Fibroblast of upper back skin (primary cell): ENCODE measurements at places on chromosomes 12 and 14.

DNA sequence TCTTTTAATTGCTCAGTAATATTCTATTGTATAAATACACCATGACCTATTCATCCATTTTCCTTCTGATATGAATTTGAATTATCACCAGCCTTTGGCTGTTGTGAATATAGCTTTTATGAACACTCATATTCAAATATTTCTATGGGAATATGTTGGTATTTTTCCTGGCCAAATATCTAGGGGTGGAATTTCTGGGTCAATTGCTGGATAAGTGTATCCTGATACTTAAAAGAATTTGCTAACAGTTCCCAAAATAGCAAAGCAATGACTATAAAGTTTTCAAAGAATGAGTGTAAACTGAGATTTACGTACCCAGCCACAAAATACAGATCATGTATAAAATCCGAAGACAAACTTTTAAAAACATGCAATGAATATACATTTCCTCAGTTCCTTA, 148.7 kb upstream of the CLEC14A start:
- DNase-seq, result peak; percentile 89

- no peak for DNase-seq
Measured at GRCh38 chr14:65618996-65619395, 206.5 kb downstream of the FUT8 start.

DNA sequence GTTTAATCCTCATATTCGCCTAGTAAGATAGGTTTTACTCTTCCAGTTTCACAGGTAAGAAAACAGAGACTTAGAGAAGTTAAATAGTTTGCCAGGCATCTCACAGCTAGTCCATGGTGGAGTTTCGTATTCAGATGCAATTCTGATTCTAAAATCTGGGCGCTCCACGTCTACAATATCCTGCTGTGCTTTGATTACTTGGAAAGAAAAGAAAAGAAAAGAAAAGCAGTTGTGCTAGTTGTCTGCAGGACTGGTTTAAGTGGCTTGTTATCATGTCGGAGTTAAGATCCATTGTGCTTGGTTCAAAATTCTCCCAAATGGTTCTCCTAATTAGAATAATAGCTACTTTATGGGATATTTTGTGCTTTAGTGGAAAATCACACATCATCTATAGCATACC, 18.6 kb downstream of the AKAP3 start:
- DNase-seq, result no peak

GRCh38 chr12:48865281-48866051, at the start of gene RND1:
Gene RND1, minus strand, starts transcription at chr12:48865870. Its CDS starts 103 bp downstream, at chr12:48865767.
- DNase-seq, result peak; percentile 92

DNA sequence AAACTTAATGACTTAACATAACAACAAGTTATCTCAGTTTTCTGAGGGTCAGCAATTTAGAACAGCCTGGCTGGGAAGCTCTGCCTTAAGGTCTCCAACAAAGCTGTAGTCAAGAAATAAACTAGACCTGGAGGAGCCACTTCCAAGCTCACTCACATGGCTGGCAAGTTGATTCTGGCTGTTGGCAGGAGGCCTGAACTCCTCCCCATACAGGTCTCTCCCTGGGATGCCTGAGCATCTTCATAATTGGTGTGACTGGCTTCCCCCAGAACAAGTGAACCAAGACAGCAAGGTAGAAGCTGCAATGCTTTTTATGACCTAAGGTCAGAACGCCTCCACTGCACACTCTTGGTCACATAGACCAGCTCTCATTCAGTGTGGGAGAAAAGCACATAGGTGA, 128.3 kb downstream of the SAMD4A start:
- no peak for DNase-seq

DNA sequence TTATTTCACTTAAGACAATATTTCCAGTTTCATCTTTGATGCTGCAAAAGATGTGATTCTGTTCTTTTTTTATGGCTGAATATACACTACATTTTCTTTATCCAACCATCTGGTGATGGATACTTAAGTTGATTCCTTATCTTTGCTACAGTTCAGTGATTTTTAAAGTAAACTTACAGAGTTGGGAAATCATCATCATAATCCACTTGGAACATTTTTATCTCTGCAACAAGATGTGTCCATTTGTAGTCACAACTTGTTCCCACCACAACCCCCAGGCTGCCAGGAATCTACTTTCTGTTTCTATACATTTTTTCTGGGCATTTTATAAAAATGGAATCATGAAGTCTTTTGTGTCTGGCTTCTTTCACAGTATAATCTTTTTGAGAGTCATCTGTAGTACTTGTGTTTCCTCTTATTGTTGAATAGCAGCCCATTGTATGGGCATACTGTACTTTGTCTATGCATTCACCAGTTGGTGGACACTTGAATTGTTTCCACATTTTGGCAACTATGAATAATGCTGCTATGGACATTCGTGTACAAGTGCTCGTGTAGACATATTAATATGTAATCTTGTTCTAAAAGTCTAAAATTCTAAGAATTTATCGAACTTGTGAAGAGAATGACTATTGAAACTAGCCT, 212.5 kb upstream of the DDHD1 start:
- DNase-seq, result peak; percentile 49

- no peak for DNase-seq
Measured at GRCh38 chr12:56678852-56679251, 9.2 kb downstream of the PTGES3 start.

DNA sequence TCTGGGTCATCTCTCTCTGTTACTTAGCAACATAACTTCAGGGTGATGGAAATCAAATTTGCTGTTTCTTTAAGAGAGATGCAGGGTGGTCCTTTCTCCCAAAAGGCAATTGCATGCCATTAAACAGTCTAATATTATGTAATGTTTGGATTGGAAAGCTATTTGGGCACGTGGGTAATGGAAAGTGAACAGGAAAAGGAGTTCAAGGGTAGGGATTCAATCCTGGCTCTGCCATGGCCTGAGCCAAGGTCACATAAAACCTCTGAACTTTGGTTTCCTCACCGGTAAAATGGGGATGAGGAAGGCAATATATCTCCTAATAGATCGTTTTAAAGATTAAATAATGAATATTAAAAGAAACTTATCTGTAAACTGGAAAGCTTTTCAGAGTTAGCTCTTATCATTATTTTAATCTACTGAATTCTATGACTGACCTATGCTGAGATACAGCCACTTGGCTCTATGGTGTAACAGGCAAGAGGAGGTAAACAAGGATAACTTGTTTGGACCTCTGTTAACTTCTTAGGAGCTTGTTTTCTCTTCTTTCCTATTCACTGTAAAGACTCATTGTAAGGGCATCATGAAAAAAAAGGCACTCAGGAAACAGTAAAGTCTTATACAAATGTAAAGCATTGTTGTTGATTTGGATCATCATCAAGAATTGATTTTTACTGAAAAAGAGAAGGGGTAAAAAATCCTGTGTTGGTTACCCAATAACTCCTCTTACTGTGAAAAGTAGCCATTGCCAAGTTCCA, 55.7 kb upstream of the OVCH1 start:
- no peak for DNase-seq

DNA sequence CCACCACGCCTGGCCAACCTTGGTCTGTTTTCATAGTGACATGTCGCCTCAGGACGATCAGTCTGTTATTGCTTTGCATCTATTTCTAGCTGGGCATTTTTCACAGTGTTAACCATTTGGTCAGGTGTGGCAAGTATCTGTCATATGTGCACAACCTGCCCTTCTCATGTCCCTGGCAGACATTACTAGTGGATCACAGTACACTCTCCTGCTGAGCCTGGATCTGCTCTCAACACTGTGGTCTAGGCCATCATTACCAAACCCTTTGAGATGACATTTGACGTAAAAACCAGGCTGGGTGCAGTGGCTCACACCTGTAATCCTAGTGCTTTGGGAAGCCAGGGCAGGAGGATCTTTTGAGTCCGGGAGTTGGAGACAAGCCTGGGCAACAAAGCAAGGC, 29.4 kb upstream of the NOS1 start:
- no peak for DNase-seq

DNA sequence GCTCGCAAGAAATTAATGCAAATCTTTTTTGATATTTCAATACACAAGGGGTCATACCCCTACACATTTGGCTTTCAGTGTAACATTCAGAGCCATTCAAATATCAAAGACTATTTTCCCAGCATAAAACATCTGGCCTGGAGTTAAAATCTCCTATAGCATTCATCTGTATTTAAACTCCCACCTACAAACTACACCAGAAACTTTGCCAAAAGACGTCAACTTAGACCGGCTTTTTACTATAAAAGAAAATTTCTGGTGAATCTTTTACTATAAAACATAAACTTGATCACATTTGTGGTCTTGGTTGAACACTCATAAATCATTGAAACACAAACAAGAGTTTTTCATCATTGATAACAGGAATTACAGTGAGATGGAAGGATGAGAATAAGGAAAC, 473.3 kb upstream of the DCN start:
- DNase-seq, result no peak

DNA sequence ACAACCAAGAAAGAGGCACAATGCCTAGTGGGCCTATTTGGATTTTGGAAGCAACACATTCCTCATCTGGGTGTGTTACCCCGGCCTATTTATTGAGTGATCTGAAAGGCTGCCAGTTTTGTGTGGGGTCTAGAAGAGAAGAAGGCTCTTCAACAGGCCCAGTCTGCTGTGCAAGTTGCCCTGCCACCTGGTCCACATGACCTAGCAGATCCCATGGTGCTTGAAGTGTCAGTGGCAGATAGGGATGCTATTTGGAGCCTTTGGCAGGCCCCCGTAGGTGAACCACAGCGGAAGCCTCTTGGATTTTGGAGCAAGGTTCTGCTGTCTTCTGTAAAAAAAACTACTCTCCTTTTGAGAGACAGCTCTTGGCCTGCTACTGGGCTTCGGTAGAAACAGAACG, 820.1 kb downstream of the TMTC2 start:
- DNase-seq, result no peak

DNA sequence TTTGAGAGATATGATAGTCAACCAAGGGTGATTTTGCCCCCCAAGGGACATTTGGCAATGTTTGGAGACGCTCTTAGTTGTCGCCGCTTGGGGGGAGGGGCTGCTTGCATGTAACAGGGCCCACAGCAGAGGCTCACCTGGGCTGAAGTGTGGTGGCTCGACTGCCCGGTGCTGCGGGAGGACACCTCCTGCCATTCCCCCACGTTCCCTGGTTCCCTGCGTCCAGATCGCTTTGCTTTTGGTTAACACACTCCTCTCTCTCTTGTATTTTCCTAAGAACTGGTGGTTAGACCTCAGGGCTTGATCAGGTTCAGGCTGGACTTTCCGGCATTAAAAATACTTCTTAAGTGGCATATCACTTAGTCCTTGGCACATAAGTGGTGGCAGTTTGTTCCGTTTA, 18.9 kb downstream of the PPP2R5C start:
- no peak for DNase-seq

- no peak for DNase-seq
Measured at GRCh38 chr12:132284827-132285741, 44.3 kb downstream of the GALNT9 start.

GRCh38 chr12:121875582-121875981, 13.0 kb upstream of the PSMD9 start:
- no peak for DNase-seq

DNA sequence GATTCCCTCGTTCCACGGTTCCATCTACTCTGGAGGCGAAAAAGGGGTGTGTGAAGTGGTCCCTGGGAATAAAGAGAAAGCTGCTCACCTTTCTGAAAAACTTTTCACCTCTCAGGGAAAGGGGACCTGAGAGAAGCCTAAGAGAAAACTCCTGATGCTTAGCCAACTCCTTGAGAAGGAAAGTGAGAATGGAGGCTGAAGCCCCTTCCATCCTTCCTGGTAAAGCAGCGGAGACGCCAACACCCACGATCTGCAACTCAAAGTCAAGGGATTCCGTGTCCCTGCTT, 110.0 kb downstream of the ARF6 start:
- no peak for DNase-seq

DNA sequence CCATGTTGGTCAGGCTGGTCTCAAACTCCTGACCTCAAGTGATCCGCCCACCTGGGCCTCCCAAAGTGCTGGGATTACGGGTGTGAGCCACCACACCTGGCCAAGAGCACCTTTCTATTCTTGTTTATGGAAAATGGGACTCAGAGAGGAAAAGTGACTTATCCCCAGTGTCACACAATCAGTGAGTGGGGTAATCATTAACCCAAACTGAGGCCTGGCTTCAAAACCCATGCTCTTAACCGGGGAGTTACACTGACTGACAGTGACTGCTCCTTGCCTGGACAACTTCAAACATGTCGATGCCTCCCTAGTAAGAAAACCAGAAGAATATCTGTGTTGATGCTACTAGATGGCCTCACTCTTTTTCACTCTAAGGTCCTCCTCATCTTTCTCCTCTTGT, 7.3 kb downstream of the CLEC7A start:
- no peak for DNase-seq

DNA sequence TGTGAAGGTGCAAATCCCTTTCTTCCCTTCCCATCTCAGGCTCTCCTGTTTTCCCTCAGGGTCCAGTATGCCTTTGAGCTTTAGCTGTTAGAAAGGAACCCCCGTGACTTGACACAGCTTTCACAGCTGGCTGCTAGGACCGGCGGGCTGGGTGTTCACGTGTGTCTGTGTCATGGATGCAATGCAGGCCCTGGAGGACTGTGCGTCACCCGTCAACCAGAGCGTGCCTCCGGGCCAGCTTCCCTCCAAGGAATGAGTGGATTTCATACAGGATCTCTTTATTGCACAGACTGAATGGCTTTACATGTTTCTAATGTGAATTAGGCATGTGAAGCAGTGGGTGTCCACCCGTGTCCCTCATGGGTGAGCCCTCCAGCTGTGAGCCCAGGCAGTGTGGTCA, 77.4 kb downstream of the AACS start:
- DNase-seq, result peak; percentile 14

DNA sequence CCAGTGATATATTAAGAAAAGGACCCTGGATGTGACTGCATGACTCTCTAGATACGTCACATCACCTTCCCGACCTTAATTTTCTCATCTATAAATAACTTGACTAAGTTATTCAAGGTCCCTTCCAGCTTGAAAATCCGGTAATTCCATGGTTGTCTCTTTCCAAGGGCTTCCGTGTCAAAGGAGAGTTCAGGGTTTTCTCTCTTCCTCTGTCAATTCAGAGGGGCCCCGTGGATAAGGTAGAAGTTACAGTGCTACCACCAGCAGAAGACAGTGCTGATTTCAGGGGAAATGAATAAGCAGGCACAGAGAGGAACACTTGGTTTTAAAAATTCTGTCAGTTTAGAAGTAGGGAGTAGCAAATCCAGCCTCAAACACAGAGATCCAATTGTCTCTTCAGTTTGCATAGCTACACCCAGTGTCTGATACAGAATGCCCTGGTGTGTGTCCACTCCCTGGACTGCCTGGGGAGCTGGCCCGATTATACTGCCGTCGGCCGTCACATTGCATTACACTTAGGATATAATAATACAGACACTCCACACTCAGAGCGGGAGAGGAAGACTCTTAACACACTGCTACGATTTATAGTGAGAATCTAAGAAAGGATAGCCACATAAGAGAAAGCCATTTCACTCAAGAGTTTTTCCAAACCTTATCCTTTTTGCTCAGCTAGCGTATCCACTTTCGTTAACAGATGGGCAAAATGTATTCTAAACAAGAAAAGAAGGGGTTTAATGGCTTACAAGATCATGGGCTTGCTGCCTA, 54.7 kb upstream of the GTF2A1 start:
- no peak for DNase-seq

DNA sequence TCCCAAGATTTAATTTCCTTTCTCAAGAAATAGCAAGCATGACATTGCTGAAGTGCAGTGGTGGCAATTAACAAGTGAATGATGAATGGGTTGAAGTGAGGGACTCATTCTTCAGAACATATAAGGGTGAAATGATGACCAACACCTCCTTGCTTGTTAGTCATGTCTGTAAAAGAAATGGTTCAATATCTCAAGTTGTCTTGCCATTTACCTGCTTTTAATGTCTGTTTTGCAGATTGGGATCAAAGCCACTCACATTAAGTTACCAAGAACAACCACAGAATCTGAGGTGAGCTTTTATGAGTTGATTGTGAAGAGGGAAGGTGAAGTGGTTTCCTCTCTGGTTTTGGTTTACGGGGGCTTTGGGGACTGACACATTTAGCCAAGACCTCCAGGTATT, 24.1 kb downstream of the MTHFD1 start:
- DNase-seq, result no peak
